A549 treated with Mapracorat at 1 μM for 4 hours (cell line): ENCODE measurements at places on chromosomes 7 and 10. TPM values are rescaled to one million over a fixed set of nuclear protein-coding genes. Genes with fewer than 3 reads are reported as not detected.

The CYP26A1 gene
- total RNA-seq = 1.7 to 3.0 TPM (median 2.5 TPM) in 5 replicates

The WDR86 gene
- total RNA-seq = 0.11 to 0.39 TPM (median 0.22 TPM) in 5 replicates

The CAV2 gene
- 154 to 204 TPM (median 186 TPM) in 5 replicates for total RNA-seq

The SLC13A4 gene
- total RNA-seq = 0.07 to 0.23 TPM in 2 of 5 replicates, not detected in the others

The HOXA3 gene
- total RNA-seq = 4.0 to 6.9 TPM (median 6.0 TPM) in 5 replicates

The ZFYVE27 gene
- total RNA-seq = 19.1 to 25.5 TPM (median 25.1 TPM) in 5 replicates
